ENCODE measurements at places on chromosomes 4 and X.
A peak's percentile ranks its signal among the peaks of the same experiment; 100 is the strongest.

GRCh38 chrX:37846934-37847732 is at the start of gene DYNLT3:
DYNLT3 (minus strand) TSS chrX:37847571; CDS start chrX:37847510, 61 bp downstream.
- DNase-seq, result peak; percentile 68

DNA sequence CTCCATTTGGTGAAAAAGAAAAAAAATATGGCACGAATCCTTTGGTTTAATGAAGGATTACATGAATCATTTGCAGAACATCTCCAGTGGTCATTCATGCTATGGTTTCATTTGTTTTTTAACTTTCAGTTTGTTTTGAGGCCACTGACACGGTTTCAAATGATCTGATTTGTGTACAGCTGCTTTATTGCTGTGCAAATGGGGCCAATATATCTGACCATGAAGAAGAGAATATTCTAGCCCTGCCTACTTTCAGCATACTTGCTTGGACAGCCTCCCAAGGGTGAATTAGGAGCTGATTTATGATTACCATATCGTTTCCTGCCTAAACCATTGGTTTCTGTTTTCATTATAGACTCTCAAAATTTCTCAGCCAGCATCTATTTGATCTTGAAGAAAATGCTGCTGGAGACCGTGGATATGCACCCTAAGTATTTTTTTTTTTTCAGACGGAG is 30.7 kb downstream of the SPARCL1 start:
- DNase-seq, result no peak

DNA sequence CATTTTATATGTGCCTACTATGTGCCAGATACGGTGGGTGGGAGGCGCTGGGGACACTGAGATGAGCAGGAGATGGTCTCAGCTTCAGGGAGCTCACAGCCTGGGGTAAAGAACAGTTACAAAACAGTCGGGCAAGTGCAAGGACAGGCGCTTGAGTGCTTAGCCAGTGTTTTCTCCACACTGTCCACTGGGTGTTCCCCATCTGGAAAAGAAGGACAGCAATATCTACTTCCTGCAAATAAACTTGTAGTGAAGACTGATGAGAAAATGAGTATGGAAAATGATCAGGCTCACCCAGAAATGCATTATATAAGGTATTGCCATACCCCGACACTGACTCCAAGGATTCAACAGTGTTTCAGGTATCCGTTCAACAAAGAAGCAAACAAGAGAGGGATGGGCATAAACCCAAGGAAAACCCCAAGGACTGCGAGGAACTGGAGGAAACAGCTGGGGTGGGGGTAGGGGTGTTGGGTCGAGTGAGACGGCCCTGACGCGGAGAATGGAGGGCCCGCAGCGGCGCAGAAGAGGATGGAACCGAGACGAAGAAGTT is 835 bp downstream of the TMEM185A start:
- DNase-seq, result no peak

GRCh38 chr4:185839770-185840169 is 27.8 kb upstream of the SORBS2 start:
- no peak for DNase-seq

- no peak for DNase-seq
Measured at GRCh38 chrX:115900425-115900824, 270.1 kb upstream of the AGTR2 start.
